Stimulated activated CD8-positive, alpha-beta memory T cell treated with anti-CD3 and anti-CD28 coated beads, Interleukin-7, amount 100 ng/mL, for 4 hours (primary cell): ENCODE measurements at places on chromosomes 1 and 21.

DNA sequence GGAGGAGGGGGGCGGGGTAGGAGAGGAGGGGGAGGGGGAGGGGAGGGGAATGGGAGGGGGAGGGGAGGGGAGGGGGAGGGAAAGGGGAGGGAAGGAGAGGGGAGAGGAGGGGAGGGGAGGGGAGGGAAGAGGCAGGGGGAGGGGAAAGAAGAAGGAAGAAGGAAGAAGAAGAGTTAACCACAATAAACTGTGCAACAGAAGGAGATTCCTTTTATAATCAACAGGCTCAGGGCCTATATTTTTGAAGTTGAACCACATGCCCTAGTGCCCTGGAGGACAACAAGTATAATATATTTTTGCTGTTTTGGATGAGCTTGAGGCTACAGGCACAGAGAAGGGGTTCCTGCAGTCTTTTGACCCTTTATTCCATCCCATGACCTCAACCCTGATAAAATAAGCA is 228.2 kb upstream of the IRF2BP2 start:
- DNase-seq: no peak

DNA sequence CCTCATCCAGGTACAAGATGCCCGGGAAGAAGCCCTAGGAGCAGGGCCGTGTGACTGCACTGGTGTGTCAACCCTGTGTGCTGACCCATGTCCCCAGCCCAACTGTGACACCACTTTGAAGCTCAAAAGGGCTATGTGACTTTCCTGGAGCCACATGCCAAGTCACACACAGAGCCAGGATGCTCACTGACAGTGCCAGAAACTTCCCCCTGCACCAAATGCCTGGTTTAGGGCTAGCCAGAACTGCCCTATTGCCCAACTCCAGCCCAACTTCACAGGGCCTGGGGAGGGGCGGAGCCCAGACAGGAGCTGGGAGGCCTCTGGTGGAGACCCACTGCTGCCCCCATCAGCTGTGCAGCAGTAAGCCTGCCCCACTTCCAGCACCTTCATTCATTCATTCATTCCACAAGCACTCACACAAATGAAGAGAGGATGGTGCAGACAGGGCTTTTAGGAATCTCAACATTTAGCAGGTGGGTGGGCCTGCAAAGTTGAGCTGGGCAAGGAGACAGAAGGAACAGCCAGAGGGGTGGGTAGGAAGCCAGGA is 36.7 kb downstream of the KCNQ4 start:
- no peak for DNase-seq

DNA sequence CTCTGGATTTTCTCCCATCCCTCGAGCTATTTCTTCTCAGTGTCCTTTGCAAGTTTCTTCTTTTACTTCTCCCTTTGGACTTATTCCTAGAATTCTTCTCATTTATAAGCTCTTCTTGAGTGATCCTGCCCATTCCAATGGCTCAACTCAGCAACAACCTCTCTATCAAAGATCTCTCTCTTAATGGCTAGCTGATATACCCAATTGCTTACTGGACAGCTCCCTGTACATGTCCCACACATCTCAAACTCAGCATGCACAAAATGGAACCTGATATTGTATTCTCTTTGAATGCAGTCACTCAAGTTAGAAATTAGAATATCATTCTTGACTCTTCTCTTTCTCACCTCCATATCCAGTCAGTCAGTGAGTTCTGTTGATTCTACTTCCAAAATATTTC is 48.6 kb downstream of the SLC25A24 start:
- no peak for DNase-seq

GRCh38 chr1:214895011-214895600 is 187.4 kb upstream of the KCNK2 start:
- no peak for DNase-seq

DNA sequence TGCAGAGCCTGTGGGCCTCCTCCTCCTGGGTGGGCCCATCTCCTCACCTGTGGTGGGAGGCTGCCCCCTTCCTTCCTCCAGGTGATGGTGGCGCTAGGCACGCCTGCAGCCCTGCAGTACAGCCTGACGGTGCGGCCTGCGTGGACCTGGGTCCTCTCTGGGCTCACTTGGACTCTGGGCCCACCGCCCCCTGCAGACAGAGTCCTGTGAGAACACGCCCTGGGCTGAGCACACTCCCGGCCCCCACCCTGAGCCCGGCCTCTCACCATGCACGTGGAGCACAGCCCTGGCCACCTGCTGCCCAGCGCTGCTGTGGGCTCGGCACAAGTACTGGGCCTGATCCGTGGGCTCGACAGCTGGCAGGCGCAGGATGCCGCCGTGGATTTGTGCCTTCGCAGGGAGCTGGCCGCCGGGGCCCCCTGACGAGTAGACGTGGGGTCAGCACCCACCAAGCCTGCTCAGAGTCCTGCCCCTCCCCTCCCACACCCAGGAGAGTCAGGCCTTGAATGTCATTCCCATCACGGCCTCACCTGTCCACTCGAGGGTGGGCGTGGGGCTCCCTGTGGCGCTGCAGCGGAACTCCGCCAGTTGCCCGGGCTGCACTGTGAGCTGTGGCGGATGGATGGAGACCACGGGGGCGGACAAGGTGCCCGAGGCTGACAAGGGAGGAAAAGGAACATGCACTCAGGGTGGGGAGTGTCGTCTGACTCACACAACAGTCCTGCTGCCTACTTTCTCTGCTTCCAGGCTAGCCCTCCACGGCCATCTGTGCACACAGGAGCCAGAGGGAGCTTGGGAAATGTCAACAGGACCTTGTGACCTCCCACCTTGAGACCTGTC is 43.4 kb downstream of the LDLRAD2 start:
- DNase-seq: no peak

GRCh38 chr1:175797576-175797975 is 54.2 kb upstream of the TNR start:
- no peak for DNase-seq

- no peak for DNase-seq
Observed at GRCh38 chr1:114319418-114319817, 165.7 kb upstream of the SYT6 start.

GRCh38 chr1:229869240-229869639 is 197.8 kb upstream of the GALNT2 start:
- DNase-seq: no peak

- DNase-seq: no peak
Observed at GRCh38 chr1:206047271-206047670, 5.7 kb upstream of the RHEX start.

DNA sequence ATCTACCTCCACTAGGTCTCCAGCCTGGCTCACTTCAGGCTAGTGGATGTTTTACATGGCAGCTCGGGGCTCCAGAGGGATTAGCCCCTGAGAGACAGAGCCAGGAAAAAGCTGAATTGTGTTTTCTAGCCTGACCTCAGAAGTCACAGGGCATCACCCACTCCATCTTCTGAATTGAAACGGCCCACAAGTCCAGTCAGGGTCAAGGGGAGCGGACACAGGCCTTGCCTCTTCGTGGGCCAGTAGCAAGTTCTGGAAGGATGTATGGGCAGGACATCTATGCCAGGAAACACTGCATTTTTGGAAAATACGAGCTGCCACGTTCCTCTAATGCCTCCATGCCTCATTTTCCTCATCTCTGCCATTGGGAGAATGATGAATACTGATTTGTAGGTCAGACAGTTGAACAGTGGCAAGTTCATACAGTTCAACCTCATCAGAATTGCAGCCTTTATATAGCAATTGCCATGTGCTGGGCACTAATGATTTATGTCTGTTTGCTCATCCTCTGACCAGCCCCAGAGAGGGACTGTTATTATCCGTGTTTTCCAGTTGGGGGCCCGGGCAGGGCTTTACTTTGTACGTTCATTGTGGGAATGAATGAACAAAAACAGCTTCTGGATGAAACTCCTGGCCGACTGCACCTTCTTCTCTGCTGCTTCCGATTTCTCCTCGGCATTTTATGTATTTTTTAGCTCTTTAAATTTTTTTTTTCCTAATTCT is 23.2 kb upstream of the PCBP3 start:
- DNase-seq: no peak

DNA sequence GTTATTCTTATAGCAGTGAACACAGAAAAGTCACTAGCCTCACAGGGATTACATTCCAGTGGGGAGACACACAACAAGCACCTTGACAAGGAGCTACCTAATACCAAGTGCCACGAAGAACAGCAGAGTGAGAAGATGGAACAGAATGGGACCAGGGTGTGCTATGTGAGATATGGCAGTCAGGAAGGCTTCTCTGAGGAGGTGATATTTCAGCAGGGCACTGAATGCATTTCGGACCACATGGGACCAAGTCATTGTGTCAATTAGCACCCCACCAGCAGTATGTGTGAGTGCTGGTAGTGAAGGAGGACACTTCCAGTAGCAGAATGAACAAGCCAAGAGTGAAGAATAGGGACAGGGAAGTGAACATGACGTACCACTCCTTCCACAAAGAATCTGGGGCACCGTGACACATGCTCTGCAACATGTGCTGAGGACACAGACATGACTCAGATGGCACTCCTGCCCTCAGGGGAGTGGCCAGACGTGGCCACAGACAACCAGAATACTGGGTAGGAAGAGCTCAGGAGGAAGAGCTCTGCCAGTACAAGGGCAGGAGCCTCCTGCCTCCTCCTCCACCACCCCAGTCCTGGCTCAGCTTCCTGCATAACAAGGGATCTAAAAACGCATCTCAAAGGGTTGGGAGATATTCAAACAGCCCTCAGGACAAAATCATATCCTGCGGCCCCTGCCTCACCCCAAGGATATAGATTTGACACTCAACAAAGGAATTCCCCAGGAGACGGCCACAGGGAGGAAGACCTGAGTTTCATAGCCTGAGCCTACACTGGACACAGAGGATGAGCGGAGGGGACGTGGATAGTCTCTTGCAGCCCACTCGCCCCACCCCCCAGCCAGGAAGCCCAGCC is 102.5 kb downstream of the TRABD2B start:
- no peak for DNase-seq

- DNase-seq: no peak
Observed at GRCh38 chr1:160708801-160709200, 2.8 kb downstream of the CD48 start.

- DNase-seq: no peak
Observed at GRCh38 chr1:229284887-229285286, 14.0 kb downstream of the RAB4A start.

GRCh38 chr1:47839433-47839760 is 157.8 kb downstream of the TRABD2B start:
- no peak for DNase-seq

DNA sequence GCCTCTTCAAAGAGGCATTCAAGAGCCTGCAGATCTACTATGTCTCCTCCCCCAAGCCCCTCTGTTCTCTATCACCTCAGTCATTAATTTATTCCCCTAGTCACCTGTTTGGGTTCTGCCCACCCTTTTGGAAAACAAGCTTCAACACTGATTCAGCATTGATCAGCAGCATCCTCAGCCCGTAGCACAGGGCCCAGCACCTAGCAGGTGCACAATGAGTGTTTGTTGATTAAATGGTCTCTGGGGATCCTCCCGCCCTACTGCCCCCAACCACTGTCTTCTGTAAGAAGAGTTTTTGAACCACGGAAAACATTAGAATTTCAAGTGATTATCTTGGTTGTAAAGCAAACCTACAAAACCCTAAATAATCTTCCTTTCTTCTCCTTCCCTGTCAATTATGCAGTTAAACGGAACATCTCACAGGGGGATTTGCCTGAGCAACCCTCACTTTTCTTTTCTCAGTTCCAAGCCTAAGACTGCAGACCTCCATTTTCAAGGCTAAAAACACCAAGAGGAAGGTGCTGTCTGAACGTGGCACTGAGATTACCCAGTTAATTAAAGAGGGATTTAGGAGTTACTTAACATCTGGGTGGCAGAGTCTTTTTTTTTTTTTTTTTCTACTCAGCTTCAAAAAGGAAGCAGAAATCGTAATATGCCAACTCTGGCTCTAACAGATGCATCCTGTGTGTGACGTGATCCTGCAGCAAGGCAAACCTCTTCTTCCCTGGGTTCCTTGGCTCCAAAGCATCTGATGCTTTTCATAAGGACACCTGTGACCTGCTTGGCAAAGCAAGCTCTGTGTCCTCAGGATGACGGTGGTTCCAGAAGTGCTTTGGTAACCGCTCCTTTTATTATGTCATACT is 163.0 kb downstream of the KAZN start:
- DNase-seq: no peak

GRCh38 chr1:155812878-155813277 is 44.1 kb downstream of the GON4L start:
- no peak for DNase-seq

DNA sequence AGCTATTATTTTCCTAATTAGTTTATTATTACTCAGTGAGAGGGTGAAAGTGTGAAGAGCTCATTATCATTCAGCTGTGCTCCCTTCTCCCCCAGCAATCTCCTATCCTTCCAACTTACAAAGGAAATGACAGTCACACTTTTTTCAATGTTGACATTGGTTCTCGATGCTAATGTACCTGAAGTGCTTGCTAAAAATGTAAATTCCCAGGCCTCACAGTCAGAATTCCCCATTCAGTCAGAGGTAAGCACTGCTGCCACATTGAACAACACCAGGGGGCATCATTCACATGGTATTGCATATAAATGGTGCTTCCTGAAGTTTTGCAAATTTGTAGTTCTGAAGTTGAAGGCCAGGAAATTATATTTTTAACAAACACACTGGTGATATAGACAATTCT is 132.7 kb upstream of the FOXD3 start:
- no peak for DNase-seq

DNA sequence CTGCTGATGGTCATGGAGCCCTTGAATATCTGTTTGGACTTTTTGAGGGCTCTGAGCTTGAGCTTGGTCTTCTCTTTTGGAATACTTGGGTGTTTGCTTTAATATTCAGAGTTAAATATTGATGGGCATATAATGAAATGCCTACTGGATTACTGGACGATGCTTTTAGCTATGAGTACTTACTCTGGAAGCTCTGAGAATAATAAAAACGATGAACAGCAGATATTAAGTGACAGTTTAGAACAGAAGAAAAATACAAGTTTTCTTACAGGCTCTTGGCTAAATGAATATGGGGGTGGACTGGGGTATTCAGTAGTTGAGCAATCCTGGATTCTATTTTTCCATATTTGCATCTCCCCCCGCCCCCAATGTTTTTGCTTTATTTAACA is 20.7 kb downstream of the GALNT2 start:
- no peak for DNase-seq

GRCh38 chr1:235992346-235992745 is 72.5 kb downstream of the NID1 start:
- DNase-seq: no peak
